ENCODE measurements at places on chromosomes 5 and 9.

DNA sequence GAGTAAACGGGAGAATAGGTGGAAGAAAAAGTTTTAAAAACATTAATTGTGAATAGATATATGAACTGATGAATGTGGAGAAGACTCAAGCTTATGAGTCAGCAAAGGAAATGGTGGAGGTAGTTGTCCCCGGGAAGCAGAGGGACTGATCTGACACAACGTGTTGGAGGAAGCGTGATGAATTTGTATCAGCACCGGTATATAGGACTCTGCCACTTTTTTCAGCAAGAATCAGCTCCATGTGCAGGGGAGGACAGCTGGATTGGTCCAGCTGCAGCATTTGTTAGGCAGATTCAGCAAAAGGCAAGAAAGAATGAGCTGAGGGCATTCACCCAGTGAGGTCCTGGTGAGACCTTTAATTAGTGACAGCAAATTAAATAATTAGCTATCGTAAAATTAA, 276.0 kb downstream of the TENT4A start:
- no peak for DNase-seq

- no peak for DNase-seq
These were observed 1249.0 kb upstream of the CDH18 start for GRCh38 chr5:21236971-21237427.

GRCh38 chr9:83012168-83012921, 50.6 kb downstream of the RASEF start:
- DNase-seq: no peak

GRCh38 chr5:53915120-53915519, 354.7 kb downstream of the NDUFS4 start:
- DNase-seq: no peak

- no peak for DNase-seq
These were observed 101.2 kb downstream of the MSX2 start for GRCh38 chr5:174825587-174825986.

DNA sequence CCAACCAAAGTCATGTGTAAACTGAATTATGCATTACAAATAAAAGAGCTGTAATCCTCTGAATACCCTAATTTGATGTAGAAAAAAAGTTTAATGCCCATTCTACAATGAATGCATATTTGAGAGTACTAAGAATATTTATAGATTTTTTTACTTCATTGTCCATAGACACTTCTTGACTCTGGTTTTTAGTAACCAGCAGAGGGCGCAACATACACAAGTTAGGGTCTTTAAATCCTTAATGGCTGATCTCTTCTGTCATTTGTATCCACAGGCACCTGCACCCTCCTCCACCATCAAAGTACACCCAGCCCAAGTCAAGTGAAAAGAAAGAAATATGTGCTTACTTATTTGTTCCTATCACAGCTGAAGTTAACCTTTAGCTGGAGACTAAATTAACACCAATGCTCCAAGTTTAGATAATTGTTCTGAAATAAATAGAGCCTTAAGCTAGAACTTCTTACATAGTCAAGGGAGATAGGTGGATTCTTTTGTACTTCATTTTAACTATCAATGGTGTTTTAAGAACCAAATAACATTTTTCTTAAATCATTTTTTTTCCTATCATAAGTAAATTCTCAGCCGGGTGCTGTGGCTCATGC, 524.2 kb upstream of the DAB2 start:
- DNase-seq: peak; percentile 40

GRCh38 chr9:18068900-18069299, 405.1 kb upstream of the ADAMTSL1 start:
- DNase-seq: no peak

DNA sequence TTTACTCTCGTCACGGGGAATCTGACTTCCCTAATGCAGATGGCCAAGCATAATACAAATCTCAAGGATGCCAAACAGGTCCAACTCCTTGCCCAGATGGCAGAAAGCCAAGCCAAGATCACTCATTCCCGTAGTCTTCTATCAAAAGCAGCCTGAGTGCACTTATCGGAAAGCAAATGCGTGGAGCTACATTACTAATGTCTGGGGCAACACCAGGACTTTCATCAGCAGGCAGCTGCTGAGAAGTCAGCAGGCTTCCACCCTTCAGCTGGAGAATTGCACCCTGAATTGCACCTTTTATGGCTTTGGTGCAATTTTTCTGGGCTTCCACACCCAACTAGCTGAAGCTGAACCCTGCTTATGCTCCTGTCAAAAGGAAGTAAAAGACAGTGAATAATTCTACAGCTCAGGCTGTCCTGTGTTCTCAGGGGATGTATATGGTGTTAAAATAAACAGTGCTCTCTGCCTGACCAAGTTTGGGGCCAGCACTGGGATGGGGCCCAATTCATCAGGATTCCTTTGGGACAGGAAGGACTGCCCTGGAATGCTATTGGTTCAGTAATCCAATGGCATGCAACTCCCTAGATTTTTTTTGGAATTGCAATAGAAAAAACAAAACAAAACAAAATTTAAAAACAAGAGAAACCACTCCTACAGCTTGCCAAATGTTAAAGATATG, 92.6 kb downstream of the DPYSL3 start:
- DNase-seq: no peak

DNA sequence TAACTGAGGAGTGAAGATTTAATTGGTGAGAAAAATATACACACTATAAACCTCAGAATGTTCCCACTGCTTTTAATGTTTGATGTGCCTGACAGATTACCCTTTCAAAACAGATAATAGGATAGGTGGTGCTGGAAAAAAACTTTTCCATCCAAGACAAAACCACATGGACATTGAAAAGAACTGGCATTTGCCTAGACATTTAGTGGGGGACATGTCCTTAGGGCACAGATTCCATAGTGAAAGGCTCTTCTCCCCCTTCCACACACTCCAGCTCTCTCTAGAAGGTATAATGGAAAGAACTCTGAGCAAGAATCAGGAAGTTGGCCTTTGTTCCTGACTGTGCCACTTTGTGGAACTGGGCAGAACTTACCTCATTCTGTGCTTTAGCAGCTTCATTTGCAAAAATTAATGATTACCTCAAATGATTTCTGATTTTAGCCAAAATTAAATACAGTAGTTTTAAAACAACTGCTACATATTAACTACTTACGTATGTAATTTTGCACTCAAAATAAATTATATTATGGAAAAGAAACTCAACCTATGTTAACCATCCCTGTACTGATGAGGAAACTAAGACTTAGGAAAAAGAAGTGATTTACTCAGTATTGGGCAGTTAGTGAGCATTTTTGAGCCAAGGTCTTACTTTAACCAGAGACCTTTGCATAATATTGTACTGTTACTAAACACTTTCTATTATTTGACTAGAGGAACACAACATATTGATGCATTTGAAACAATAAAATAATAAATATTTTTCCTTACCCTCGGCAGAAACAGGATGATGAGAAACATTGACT, 43.3 kb downstream of the TMC1 start:
- no peak for DNase-seq

GRCh38 chr9:133423216-133423615, 1.0 kb downstream of the ADAMTS13 start:
- DNase-seq: no peak

DNA sequence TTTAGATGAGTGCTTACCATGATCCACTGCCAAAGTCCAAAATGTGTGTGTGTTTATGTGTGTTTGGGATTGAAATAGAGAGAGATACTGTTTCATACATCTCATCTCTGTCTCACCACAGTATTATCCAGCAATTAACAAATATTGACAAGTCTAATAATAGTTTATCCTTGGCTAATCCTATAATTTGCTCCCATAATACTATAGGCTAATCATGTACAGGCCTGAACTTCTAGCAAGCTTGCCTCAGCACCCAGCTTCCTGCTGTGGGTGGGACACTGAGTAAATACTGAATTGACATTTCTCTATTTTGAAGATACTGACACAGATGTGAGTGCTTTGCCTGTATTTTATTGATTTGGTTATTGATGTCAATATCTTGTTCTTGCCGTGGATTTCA, 35.3 kb upstream of the KCNV2 start:
- no peak for DNase-seq

DNA sequence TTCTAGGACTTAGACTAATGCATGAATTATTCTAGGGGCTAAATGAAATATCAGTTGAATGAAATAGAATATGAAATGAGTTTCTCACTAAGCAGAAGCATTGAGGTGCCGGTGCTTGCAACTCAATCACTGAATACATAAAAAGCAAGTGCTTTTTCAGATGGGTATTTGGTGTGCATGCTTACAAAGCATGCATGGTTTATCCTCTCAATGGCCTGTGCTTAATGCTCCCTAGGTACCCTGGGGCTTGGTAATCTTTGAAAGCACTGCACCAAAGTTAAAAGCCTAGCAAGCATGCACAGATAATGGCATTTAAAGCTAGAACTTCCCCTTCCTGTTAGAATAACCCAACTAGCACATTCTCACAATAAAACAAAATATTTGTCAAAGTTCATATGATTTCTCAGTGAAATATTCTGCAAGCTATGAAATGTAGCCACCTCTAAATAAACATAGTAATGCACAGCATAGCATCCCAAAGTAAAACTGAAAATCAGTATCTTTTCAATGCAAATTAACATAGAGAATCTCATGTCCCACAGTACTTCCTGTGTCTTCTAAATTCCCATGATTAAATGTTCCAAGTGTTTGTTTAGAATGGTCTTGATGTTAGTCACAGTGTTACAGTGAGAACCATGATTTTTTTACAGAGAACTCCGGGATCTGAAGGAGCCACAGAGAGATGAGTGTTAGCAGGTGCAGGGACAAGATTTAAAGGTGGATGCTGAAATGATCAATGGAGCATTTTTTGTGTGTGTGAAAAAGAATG, 143.4 kb upstream of the CDH6 start:
- DNase-seq: no peak

DNA sequence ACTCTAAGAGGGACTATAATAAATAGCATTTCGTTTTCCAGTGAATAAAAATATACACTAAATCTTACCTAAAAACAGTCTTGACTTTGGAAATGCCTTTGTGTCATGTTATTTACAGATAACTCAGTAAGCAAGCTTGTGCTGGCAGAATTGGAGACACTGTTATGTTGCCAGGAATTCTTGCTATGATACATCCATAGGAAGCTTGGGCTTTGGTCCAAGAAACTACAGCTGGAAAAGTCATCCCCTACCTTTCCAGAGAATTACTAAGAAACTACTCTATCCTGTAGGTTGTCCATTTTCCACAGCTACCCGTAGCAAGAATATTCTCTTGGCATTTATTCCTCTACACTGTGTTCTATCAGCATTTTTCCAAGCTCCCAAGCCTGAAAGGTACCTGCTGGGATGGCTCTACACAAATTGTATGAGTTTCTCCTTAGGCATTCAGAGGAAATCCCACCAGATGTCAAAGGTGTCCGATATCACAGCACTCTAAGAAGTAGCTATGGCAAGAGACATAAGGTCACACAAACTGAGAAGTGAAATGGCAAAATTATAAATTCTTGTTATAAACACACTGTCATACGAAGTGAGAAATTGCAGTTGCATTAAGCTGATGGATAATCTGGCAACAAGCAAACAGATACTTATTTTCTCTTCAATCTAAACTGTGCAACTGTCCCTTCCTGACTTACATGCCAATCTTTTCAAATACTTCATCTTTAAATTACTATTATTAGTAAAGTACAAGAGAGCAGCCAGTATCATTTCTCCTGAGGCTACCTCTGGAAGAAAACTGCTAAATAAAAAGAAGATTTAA, 68.5 kb downstream of the MCTP1 start:
- no peak for DNase-seq

DNA sequence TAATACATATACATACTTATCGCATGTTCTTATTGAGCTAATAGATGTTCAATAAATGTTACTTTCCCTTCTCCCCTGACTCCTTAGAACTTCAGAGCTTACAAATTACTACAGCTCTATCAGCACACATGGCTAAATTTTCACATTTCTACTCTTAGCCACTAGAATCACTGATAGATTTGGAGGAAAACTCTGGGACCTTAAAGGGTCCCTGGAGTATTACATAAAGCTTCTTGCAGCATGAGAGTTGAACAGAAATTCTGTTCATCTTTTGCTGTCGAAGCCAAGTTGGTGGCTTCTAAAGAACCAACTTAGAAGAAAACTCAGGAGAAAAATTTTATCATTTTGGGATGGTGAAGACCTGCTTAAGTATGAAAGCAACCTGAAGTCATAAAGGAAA, 15.5 kb downstream of the B4GALT1 start:
- no peak for DNase-seq

- DNase-seq: no peak
These were observed 739.5 kb upstream of the GRAMD2B start for GRCh38 chr5:125683669-125684068.

- no peak for DNase-seq
These were observed 480.8 kb downstream of the CDH12 start for GRCh38 chr5:22372376-22372775.

DNA sequence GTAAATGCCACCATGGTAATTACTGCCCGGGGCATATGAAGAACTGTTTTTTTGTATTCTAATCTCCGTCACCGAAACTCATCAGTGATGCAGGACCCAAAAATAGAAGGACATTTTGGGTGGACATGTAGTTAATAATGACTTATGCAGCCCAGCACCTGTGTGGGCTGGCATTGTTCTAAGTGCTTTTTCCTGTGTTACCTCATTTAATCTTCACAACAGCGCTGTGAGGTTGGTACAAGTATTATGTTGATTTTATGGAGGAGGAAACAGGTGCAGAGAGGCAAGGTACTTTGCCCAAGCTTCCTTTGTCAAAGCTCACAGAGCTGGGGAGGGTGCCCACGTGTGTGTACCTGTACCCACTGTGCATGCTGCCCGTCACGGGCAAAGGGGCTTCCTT, 58.4 kb downstream of the DAPK1 start:
- DNase-seq: no peak

GRCh38 chr9:137026828-137027227, 1.2 kb downstream of the ABCA2 start:
- DNase-seq: no peak

DNA sequence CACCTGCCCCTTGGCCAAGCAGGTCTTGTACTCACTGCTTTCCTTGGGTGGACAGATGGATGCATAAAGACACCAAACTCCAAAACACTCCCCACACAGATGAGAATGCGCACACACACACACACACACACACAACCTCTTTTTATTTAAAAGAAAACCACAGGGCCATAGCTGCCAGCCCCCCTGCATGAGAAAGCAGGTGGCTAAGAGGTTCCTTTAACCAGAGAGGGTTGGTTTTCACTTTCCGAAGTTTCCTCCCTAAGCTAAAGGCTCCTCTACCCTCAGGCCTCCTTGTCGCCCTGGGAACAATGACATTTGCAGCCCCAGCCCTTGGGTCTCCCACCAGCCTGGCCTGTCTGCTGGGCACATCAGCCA, 11.1 kb downstream of the NR5A1 start:
- no peak for DNase-seq

DNA sequence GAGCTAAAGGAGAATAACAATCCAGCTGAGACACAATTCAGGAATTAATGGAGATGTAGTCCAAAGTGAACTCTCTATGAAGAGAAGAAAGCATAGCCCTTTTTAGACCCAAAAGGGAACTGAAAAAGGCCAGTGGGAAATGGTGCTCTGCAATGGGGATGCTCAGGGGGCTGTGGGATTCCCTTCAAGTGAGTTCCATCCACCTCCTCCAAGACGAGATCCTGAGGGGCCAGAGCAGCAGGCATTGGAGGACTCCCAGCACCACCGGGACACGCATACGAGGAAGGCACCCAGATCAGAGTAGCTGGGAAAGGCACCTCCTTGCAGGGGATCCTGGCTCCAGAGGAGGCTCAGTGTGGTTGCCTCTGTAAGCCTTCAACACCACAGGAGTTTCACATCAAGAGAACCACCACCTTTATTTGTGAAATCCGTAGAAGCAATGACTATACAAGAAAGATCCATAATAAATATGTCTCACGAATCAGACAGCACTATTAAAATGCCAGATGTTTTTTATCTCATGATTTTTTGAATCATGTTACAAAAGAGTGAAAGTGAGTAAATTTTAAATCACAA, 288.2 kb downstream of the MED10 start:
- DNase-seq: no peak

- DNase-seq: no peak
These were observed 47.5 kb downstream of the RAPGEF6 start for GRCh38 chr5:131587541-131587940.
